Stimulated activated CD4-positive, alpha-beta T cell treated with anti-CD3 and anti-CD28 coated beads, Interleukin-2, amount 100 ng/mL, for 4 hours (primary cell): ENCODE measurements at places on chromosomes 1 and 21.

- no peak for DNase-seq
These were observed 20.4 kb upstream of the SCAF4 start for GRCh38 chr21:31752352-31752751.

- DNase-seq: no peak
These were observed 3.0 kb upstream of the TNFRSF4 start for GRCh38 chr1:1216770-1217620.

DNA sequence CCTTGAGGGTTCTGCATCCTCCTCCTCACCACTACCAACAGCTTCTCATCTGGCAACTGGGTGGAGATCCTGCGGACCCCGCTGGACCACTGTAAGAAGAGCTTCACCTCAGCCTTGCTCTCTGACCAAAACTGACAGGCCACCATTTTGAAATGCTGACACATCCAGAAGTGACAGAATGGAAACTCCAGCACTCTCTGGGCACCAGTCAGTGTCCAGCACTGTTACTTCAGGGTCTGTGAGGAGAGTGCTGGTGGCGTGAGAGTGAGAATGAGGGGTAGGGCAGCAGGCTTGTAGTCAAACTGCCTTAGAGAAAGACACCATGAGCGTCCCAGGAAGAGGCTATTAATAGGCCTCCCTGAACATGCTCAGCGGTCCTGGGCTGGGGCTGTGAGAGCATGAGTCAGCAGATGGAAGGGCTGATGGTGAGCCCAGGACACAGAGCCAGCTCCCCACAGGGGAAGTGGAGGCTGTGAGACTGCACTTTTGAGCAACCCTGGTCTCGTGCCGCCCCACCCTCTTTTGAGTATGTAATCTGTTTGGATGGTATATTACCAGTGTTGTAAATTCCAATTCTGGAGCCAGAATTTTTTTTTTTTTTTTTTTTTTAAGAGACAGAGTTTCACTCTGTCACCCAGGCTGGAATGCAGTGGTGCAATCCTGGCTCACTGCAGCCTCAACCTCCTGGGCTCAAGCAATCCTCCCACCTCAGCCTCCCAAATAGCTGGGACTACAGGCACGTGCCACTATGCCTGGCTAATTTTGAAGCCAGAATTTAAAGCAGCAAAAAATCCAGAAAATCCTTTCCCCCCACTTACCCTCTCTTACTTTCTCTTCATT is 34.4 kb upstream of the SLC30A1 start:
- DNase-seq: no peak

DNA sequence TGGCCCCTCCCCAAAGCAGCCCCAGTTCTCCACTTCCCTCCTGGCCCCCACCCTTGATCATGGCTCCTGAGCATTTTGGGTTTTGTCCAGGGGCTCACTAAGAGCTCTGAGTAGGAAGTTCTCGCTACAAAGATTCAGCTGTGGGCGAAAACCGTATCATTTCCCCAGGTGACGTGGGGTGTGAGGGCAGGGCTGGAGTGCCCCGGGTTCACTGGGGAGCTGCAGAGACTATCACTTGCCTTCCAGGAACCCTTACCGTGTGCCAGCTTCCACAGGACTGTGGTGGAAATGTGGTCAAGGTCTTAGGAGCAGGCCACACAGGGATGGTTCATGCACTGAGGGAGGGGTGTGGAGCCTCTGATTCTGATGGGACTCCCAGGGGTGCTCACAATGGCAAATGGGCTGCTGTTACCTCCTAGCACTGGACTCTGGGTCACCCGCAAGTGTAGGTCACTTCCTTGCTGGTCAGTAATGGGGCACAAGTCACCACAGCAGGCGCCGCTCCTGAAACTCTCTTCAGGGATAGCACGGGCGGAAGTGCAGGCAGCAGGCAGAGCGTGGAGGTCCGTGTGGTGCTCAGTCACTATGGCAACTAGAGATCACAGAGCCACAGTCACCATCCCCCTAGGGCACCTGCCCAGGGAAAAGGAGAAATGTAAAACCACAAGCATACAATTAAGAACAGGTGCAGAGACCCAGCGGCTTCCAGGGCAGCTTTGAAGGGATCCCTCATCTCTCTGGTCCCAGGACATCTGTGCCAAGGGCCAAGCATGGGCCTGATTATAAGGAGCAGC is 35.4 kb downstream of the RSPH1 start:
- DNase-seq: no peak

DNA sequence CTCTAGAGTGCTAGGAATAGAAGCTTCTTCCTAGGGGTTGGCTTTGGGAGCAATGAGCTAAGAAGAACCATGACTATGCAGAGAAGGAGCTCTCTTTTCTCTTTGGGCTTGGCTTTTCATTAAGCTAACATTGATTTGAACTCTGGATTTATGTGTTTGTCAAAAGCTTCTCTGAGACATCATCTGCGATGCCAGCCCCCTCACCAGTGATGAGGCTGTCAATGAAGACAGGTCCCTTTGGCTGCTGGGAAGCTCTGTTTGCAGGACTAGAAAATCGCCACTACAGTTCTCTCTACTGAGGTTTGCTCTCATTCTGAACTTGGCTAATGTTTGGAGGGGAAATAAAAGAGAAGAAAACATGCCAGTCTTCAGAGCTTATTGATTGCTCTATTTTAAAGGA is 185.0 kb downstream of the PCP4 start:
- DNase-seq: no peak

- no peak for DNase-seq
These were observed 24.6 kb downstream of the NTPCR start for GRCh38 chr1:232974971-232975370.

DNA sequence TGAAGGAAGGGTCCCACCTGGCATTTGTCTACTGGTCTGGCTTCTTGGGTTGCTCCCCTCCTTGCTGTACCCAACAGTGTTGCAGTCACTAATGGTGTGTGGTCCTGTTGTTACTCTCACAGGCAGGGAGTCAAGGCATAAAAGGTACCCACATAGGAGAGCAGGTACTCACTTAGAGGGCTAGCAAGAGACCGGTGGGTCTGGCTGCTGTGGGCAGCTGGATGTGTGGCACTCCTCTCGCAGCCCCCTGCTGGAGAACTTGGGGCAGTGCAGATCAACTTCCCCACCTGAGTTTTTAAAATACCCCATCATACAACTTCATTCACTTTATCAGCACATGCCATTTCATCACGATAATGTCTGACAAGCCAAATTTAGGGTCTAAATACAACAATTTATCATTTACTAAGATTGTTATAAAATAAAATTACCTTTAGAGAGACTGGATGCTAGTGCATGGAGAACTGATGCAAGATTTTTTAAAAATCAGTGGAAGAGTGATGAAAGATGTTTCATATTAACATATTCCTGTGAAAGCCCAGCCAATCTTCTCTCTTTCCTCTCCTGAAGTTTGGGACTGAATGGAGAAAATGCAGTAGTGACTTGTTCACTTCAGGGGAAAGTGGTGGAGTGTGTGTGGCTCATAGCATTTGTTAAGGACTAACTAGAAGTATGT is 42.8 kb downstream of the ACP6 start:
- peak; percentile 29 for DNase-seq

DNA sequence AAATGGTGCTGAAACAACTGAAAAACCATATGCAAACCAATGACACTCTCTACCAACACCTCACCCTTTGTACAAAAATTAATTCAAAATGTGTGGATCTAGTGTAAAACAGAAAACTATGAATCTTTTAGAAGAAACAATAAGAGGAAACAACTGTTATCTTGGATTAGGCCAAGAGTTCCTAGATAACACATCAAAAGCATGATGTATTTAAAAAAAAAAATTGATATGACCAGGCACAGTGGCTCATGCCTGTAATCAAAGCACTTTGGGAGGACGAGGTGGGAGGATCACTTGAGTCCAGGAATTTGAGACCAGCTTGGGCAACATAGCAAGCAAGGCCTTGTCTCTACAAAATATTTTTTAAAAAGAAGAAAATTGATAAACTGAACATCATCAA is 79.0 kb downstream of the EIF4G3 start:
- DNase-seq: no peak

GRCh38 chr1:160567858-160568682 is 11.2 kb downstream of the CD84 start:
- peak; percentile 74 for DNase-seq

DNA sequence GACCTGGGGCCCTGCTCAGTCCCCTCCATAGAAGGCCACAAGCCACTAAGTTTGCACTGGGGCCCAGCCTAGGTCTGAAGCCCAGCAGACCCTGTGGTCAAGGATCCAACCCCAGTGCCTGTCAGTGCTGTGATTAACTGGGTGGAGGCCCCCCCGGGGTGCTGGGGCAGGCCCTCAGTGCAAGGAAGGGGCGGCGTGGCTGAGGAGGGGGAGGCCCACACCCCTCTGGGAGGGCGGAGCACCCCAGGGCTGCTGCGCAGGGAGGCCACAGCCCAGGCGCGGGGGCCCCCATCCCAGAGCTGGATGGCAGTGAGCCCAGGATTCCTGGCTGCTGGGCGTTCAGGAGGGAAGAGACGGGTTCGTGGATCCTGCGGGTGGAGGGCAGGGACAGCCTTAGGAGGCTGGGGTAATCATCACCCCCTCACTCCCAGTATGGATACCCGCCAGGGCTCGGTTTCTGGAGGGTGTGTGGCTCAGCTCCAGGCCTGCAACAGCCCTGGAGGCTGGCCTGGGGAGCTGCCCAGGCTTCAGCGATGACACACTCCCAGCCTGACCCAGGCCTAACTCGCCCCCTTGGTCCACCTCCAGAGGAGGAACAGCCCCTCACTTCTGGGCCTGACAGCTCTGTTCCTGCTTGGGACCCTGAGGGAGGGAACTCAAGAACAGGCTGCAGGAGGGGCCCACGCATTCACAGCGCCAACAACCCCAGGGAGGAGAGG is 890 bp downstream of the GJC2 start:
- no peak for DNase-seq

DNA sequence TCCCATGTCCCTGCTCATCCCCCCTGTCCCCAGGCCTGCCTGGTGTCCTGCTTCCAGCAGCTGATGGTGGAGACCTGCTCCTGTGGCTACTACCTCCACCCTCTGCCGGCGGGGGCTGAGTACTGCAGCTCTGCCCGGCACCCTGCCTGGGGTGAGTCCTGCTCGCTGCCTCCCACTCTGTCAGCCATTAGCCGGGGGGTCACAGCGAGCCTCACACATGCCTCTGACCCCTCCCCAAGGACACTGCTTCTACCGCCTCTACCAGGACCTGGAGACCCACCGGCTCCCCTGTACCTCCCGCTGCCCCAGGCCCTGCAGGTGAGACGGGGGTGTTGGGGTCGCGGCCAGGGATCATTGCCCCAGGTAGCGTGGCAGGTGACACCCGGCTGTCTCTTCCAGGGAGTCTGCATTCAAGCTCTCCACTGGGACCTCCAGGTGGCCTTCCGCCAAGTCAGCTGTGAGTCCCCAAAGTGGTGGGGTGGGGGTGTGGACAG is 10.0 kb downstream of the SCNN1D start:
- DNase-seq: peak; percentile 61

DNA sequence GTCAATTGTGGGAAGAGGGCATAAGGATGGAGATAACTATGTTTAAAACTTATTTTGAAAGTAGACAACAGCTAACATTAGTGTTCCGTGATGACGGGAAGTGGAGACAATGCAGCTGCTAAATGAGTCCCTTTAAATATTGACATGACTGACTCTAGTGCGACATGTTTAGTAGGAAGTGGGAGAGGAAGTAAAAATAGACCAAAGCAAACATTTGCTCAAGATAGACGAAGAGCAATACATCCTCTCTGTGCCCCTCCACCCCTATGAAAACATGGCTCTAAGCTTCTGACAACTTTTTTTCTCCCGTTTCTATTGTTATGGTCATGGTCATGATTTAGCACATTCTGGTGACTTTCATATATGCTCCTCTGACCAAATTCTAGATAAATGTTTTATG is 60.0 kb upstream of the HMCN1 start:
- DNase-seq: no peak

DNA sequence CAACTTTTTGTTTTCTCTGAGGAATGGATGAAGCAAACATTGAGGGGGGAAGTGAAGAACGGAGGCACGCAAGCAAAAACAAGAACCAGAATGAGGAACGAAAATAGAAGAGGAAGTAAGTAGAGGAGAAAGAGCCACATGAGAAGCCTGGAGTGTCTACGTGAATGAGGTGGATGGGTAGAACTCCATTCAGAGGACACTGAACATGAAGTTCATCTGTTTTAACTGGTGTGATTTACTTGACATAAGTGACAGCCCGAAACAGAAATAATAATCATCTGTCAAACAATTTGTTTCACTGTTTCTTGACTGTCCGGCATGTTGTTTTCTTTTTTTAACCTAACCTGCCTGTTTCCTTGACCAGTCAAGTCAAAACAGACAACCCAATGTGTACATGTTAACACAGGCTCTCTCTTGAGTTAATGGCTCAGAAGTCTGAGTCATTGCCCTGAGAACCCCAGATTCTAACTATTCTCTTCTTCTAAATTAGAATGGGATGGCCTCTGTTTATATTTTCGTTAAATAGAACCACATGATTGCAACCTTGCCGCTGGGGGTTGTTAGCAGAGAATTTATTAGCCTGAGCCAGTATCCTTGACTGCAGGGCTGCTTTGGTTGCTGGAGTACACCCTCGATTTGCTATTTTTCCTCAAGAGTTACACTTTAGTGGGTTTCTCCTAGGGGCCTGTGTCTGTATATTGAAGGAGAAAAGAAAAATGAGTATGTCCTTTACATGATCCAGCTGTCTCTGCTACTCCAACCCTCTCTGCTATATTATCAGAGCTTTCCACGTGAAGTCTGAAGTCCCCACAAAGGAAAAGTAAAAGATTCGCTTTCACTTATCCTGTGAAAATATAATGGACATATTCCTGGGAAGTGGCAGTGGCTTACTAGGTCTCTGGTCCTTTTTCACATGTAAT is 151.7 kb downstream of the ZC3H11B start:
- no peak for DNase-seq

DNA sequence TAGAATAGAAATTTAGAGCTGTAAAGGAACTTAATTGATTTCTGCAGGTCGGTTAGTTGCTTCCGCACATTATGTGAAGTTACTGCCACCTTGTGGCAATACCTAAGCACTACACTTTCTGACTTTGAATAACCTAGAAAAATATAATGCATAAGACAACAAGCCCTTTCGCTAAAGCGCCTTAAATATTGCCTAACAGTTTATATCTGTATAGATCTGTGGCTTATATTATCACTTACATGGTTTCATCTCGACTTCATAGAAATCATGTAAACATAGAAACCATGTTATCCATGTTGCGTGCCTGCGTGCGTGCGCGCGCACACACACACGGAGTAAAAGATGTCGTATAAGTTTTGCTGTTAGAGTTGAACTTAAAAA is 10.9 kb upstream of the IFI16 start:
- DNase-seq: peak; percentile 32

DNA sequence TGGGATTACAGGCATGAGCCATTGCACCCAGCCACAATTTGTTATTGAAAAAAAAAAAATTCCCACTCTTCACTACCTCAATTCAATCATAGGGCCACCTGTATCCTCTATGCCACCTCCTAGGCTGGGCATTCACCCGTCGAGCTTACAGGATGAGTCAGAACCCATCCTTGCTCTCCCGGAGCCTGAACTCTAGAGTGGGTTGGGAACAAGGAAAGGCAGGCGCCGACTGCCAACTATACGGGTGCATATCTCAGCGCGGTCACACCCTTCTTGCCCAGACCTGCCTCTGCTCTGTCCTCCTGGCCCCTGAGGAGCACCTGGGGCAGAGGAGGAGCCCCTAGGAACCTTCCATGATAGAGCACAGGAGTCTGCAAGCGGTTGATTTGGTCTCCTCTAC is 21.4 kb upstream of the LBR start:
- DNase-seq: no peak

GRCh38 chr21:27365394-27365793 is 398.5 kb upstream of the ADAMTS5 start:
- no peak for DNase-seq

- DNase-seq: no peak
These were observed 10.2 kb upstream of the IL10 start for GRCh38 chr1:206782448-206782847.
